ENCODE measurements at places on chromosomes 3 and 15.

DNA sequence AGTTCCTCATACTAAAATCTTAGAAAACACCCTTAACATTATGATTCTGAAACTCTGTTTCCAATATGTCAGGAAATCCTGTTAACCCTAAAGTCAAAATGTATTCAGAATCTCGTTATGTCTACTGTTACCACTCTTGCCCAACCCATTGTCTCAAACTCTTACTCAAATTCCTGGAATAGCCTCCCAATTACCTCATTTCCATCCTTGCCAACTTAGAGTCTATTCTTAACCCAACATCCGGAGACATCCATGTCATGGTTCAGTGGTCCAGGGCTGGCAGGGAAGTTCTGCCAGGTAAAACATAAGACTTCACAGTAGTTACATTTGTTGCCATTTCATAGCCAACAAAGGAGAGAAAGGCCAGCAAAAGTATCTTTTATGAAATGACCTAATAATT is 593.9 kb downstream of the PYDC2 start:
- DNase-seq = peak; percentile 69

GRCh38 chr3:17810759-17811158 is 68.3 kb upstream of the TBC1D5 start:
- DNase-seq = peak; percentile 44

DNA sequence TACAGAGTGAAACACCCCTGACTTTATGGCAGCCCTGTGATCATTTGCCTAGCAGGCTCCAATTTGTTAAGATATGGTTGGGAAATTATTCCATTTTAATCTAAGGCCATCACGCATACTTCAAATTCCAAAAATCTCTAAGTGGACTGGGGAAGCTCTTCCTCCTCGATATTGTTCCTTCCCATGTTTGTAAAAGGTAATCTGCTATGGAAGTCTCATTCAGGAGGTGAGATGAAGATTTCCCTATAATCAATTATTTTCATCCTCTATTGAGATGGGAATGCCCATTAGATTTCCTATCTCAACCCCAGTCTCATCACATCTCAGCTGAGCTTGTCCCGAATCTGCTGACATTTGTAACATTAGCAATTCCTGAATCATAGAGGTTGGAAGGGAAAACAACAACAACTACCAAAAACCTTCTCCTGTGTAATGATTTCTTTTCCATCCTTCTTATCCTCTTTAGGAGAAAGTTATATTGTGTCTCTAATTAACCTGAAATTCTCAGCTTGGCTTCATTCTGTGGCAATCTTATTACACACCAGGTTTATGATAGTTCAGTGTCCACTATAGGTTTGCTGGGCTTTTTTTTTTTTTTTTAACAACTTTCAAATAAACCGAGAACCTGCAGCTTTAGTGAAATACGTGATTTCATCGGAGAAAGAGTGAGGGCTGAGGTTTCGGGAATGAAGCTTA is 2.2 kb upstream of the NR2F2 start:
- DNase-seq = no peak

- DNase-seq = peak; percentile 66
Observed at GRCh38 chr3:65935724-65936123, 103.0 kb downstream of the MAGI1 start.

DNA sequence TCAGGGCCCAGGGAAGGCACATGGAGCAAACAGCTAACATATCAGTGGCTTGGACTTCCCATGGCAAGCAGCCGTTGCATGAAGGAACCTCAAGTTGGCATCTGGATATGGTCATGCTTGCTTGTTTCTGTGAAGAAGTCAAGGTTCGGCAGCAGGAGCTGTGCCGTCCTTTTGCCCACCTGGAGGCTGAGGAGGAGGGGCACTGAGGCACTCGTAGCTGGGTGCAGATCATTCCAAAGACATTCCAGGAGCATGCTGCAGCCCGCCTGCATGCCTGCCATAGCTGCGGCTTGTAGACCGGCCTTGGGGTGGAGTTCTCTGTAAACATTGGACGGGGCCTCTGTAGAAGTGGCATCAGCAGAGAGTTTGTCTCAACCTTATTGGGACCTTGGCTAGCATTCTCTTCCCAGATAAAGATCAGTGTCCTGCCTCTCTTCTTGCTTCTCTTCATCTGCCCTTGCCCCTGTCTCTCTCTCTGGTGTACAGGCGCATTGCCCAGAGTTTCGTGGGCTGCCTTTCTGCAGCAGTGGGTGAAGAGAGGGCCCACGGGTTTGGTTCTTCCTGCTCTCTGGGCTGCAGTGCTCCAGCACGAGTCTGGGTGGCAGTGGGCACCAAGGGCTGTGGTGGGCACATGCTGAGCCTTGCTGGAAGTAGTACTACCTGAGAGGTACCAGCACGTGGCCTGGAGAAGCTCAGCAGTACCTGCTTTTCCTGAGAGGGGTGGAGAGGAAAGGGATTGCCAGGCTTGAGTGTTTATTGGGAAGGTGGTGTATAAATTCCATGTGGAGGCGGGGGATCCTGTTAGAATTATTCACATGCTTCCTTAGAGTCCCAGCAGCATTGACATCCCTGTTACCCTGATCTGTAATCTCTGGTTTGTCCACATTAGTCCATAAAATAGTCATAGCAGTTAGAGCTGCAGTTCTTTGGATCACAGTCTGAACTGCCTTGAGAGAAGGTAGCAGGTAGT is 49.4 kb downstream of the CHCHD6 start:
- peak; percentile 89 for DNase-seq

- no peak for DNase-seq
Observed at GRCh38 chr15:93800805-93801204, 430.6 kb upstream of the MCTP2 start.

- DNase-seq = no peak
Observed at GRCh38 chr15:92616621-92617548, 38.7 kb downstream of the FAM174B start.

- DNase-seq = peak; percentile 4
Observed at GRCh38 chr3:96106701-96107100, 707.7 kb upstream of the EPHA6 start.

GRCh38 chr3:168051531-168052471 is 43.9 kb downstream of the GOLIM4 start:
- DNase-seq = peak; percentile 31

- DNase-seq = no peak
Observed at GRCh38 chr15:90552162-90552928, 22.6 kb downstream of the CRTC3 start.

- no peak for DNase-seq
Observed at GRCh38 chr3:124076235-124076634, 84.3 kb upstream of the ROPN1 start.

DNA sequence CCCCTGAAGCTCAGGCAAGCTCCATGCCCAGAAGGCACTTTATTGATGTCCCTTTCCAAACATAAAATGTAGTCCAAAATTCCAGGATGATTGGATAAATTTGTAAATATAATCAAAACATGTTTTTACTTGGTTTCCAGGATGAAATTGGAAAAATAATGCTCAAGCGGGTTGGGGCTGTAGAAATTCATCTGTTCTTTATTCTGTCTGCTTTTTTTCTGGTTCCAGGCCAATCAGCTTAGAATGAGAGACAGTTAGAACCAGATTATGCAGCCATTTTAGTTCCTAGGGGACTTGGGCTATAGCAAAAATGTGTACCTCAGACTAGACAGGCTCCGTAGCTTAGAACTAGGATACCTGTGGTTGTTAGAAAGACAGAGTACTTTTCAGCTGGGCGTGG is 450.8 kb downstream of the MCTP2 start:
- DNase-seq = no peak
